ENCODE measurements at places on chromosomes 3 and 15.

DNA sequence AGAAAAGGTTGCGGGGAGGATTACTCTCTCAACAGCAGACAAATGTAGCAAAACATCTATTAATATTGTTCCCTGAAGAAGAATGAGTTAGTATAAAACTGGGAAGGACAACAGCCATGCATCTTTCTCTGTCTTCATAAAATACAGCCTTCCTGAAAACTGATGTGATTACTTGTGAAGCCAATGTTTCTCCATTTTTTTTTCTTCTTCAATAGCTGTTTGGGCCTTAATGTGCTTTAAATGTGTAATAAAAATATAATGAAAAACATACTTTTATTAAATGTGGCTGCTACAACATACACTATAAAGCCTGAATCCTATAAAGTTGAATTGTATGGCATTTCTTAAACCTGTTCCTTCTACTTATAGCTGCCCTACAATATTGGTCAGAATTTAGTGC is 146.3 kb upstream of the LMCD1 start:
- no peak for DNase-seq

- DNase-seq, result no peak
These were observed 26.0 kb upstream of the TM4SF1 start for GRCh38 chr3:149403443-149403842.

DNA sequence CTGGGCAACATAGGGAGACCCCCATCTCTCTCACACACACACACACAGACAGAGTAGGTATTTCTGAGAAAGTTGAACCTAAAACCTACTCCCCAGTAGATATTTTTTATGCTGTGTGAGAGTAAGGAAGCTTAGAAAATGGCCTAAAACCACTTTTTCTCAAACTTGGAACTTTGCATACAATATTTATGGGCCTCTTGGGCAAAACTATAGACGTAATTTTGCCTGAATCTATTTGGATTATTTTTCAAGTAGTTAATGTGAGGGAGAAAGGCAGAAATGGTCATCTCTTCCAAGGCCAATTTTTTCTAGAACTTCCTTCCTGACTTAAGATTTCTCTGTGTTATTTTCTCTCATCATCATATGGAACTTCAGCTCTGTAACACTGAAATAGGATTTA is 81.7 kb downstream of the ZNF609 start:
- no peak for DNase-seq

DNA sequence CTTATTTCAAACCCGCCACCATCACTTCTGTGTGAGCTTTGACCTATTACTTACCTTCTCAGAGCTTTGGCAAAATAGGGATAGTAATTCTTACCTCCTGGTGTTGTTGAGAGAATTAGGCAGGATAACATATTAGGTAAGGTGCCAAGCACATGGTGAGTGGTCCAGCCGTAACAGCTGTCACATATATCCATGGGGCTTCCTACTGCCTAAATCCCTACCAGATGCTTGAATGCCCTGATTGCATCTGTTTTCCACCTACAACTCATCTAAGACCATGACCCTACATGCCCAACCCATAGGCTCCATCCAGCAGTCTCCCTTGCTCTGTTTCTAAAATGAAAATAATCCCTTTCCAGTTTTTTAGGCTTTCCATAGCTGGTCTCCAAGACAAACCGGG is 162.3 kb upstream of the NR2E3 start:
- no peak for DNase-seq

GRCh38 chr3:72115307-72115706 is 330.4 kb upstream of the PROK2 start:
- DNase-seq, result no peak

GRCh38 chr3:177835917-177836316 is 638.6 kb upstream of the TBL1XR1 start:
- no peak for DNase-seq

GRCh38 chr3:114078126-114078525 is 21.6 kb downstream of the QTRT2 start:
- no peak for DNase-seq

GRCh38 chr3:51378726-51379125 is 6.4 kb upstream of the MANF start:
- DNase-seq, result no peak

DNA sequence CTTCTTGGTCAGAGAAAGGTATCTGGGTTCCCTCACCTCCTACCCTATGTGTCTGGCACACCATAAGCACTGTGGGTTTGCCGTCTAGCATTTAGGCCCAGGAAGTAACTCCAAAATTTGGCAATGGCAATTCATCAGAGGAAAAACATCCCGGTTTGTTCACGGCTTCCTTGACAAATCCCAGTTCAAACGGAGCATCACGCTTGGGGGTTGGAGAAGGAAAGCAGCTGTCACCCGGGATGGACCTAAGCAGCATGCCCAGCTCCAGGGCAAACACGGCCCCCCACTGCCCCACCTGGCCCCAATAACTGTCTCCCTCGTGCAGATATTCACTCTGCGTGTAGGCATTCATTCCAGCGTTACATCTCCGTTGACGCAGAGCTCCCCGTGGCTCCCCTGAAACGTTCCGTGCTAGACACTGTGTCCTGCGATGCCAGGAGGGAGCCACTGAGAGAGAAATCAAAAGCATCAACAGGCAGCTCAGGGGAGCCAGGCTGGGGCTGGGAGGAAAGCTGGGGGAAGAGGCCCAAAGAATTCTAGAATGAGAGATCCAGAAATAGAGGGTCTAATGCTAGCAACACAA is 41.4 kb downstream of the NTRK3 start:
- DNase-seq, result no peak

DNA sequence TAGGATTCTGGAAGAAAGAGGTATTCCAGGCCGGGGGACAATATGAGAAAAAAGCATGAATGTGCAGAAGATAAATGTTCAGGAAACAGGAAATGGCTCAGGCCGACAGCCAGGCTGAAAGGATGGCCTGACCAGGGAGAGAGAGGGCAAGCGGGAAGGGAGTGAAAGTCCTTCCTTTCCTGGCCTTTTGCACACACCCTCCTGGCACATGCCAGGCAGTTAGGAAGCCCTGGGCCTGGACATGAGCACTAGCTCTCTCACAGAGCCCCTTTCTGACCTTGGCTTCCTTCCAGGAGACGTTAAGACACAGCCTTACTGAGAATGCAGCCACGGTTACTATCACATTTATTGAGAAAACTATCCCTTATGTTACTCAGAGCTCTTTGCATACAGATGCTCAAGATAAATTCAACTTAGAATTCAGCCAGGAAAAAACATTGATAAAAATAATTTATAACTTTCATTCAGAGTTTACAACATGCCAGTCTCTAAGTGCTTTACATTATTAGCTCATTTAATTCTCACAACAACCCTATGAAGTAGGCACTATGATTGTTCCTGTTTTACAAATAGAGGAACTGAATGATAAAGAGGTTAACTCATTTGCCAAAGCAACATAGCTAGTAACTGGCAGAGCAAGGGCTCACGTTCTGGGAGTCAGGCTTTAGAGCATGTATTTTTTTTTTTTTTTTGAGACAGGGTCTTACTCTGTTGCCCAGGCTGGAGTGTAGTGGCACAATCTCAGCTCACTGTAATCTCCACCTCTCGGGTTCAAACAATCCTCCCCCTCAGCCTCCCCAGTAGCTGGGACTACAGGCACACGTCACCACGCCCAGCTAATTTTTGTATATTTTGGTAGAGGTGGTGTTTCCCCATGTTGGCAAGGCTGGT is 39.4 kb upstream of the SMAD3 start:
- DNase-seq, result no peak

DNA sequence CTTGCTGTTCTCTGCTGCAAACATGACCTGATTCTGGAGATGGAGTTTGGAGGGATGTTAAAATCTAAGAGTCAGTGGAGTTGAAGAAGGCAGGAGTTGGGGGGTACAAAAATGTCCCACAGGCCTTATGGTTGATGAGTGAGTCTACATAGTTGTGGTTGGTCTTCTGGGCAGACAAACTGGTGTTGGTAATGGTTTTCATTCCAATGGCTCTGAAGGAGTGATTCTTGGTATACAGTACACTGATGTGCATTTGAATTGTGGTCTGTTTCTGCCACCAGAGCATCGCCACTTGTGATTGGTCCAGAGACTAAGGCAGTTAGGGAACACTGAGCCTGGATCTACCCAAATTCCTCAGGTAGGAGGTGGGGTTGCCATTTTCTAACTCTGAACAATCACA is 514.1 kb upstream of the CFAP20DC start:
- DNase-seq, result no peak

DNA sequence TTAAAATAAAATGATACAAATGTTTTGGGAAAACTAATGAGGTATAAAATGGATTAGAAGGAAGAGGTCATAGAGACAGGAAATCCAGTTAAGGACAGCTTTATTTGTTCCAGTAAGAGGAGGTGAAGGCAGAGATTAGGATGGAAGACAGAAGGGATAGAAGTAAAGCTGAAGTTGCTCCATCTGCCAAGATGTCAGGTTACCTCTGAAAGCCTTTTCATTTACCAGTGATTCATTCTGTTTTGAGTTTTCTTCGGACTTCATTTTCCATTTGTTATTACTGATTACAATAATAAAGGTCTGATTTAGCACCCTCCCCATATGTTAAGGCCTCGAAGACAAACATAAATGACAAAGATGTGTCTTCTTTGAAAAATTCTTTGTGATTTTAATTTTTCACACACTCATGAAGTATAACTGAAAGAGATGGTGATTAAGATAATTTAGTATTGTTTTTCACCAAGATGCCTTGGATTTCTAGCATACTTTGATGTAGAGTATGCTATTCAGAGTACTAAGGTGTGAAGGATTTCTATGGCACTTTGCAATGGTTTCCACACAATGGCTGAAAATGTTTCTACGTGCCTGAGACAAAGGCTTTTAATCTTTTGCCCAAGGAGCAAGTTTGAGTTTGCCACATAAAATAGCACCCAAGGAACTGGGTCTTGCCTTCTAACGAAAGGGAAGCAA is 75.4 kb upstream of the PLAAT1 start:
- DNase-seq, result no peak

GRCh38 chr3:188125076-188125475 is 28.9 kb upstream of the LPP start:
- DNase-seq, result no peak

- no peak for DNase-seq
These were observed 37.2 kb downstream of the EEFSEC start for GRCh38 chr3:128190501-128190900.

GRCh38 chr3:180093535-180093934 is 56.8 kb upstream of the PEX5L start:
- DNase-seq, result no peak

DNA sequence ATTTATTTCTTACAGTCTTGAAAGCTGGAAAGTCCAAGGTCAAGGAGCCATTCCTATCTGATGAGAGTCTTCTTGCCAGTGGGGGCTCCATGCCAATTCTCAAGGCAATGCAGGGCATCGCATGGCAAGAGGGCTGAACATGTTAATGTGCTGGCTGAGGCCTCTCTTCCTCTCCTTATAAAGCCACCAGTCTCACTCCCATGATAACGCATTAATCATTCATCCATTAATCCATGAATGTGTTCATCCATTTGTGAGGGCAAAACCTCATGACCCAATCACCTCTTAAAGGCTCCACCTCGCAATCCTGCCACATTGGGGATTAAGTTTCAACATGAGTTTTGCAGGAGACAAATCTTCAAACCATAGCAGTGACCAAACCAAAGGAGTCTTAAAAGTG is 118.3 kb downstream of the PROS1 start:
- DNase-seq, result no peak

- no peak for DNase-seq
These were observed 856.2 kb downstream of the TUSC7 start for GRCh38 chr3:117565777-117566176.

- no peak for DNase-seq
These were observed 168.1 kb upstream of the MBNL1 start for GRCh38 chr3:152100491-152101132.

- no peak for DNase-seq
These were observed 29.3 kb downstream of the LRRC2 start for GRCh38 chr3:46536758-46537157.

DNA sequence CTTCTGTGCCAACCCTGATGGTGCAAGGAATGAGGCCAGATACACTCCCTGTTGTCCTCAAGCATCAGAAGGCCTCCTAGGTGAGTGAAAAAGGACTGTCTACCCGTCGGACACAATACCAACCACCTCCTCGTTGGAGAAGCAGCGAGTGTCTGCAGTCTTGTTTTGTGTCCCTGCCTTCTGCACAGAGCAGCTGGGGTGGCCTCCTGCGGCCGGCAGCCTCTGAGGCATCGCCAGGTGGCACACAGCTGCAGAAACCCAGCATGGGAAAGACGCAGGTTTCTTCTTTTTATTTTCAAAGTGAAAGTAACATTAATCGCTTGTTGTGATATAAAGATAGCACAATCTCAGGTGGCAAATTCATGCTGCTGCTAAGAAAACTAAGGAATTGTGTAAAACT is 509.9 kb downstream of the OCA2 start:
- no peak for DNase-seq

DNA sequence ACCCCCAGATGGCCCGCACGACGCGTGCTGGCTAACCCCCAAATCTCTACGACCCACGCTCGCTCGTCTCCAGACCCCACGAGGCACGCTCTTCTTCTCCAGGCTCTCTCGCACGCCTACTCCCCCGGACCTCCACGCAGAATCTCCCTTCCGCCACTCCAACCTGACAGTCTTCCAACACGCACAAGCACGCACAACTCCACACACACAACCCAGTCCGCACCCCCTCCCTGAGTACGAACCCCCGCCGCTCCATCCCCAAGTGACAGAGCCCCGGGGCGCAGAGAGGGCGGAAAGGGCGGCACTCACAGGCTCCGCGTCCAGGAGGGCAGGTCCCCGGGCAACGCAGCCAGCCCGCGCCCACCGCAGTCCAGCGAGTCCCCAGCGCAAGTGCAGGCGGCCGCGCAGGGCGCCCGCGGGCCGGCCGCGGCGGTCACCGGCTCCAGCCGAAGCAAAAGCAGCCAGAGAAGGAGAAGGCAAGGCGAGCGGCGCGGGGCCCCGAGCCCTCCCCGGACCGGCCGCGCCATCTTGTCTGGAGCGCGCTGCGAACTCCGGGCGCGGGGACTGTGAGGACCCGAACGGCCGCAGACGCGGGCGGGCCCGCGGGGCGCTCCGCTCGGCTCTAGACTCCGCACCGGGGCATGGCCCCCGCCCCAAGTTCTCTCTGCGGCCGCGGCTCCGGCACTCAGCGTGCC is 794 bp downstream of the LRIG1 start:
- no peak for DNase-seq

DNA sequence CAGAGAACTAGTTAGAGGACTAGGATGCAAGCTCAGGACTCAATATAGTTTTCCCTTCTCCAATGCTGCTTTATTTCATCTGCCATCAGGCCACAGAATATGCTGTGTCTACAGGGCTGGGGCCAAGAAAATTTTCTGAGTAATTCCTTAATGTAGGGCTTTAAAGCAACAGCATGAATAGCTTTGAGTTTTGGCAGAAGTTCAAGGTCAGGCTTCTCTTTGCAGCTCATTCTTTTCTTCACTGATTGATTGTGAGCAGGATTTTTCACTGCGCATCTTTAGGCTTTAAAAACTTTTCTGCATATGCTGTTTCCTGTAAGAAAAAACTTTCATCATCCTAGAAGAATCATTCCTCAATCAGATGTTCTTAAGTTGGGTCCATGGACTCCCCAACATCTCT is 4.6 kb downstream of the TMEM108 start:
- DNase-seq, result no peak

- no peak for DNase-seq
These were observed 41.9 kb upstream of the TUBGCP5 start for GRCh38 chr15:23081271-23081670.

All from SW480 (cell line).